Left lung (tissue), 14 donors: ENCODE measurements at places on chromosomes 5 and 9. TPM values are rescaled to one million over a fixed set of nuclear protein-coding genes. Genes with fewer than 3 reads are reported as not detected.

- DNase-seq: no peak
- no peak overlapping the region for H3K27ac ChIP-seq
- H3K4me1 ChIP-seq: peaks cover 5% of the 10 kb centered on the region
- H3K36me3 ChIP-seq: no peaks in the 10 kb centered on the region
- no peaks in the 10 kb centered on the region for H3K27me3 ChIP-seq
- H3K4me3 ChIP-seq: no peak overlapping the region
Measured at GRCh38 chr9:129398101-129398960, 220.3 kb upstream of the IER5L start.

DNA sequence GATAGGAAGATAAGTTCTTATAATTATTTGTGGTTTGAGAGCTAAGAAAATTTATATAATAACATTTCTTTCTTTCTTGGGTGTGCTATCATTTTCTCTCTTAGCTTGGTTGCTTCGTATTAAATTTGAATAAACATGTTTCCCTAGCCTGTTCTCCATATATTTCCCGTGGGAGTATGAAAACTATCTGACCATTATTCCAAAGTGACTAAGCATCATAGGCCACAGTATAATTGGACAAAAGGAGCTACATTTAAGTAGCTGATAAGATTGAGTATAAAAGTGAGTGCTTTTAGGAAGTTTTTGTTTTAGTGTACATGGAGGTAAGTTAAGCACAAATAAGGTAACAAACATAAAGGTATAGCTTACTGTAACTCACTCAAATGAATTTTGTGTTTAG, 8.4 kb upstream of the OSMR start:
- DNase-seq: no peak
- H3K27me3 ChIP-seq: no peaks in the 10 kb centered on the region
- H3K27ac ChIP-seq: no peak overlapping the region
- H3K36me3 ChIP-seq: peaks cover 4% of the 10 kb centered on the region
- no peaks in the 10 kb centered on the region for H3K4me1 ChIP-seq

GRCh38 chr9:118734696-118735095, 634.5 kb downstream of the BRINP1 start:
- no peak for DNase-seq
- no peak overlapping the region for H3K27ac ChIP-seq
- H3K27me3 ChIP-seq: no peaks in the 10 kb centered on the region
- H3K36me3 ChIP-seq: no peaks in the 10 kb centered on the region

DNA sequence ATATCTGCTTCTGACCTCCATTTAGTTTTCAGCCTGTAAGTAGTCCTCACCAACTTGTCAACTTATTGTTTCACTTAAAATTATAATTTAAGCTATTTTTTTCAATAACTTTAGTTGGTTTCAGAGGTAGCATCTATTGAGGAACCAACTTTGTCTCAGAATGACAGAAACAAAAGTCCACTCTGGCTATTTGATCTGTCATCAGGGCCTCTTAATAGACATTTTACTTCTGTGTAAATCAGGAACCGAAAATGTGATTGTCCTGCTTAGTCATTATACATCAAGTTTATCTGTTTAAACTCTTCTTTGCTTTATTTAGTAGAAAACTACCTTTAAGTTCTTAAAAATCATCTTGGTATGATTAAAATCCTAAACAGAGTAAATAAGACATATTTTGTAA, 820.8 kb upstream of the EDIL3 start:
- H3K36me3 ChIP-seq: no peaks in the 10 kb centered on the region
- H3K4me1 ChIP-seq: no peaks in the 10 kb centered on the region
- no peak overlapping the region for H3K27ac ChIP-seq
- no peak overlapping the region for H3K4me3 ChIP-seq

GRCh38 chr9:71795097-71795813, 26.9 kb upstream of the CEMIP2 start:
- DNase-seq: no peak
- H3K36me3 ChIP-seq: no peaks in the 10 kb centered on the region
- no peak overlapping the region for H3K4me3 ChIP-seq
- no peaks in the 10 kb centered on the region for H3K4me1 ChIP-seq

- no peaks in the 10 kb centered on the region for H3K27me3 ChIP-seq
- H3K36me3 ChIP-seq: no peaks in the 10 kb centered on the region
- DNase-seq: no peak
Measured at GRCh38 chr5:153756540-153756939, 266.1 kb downstream of the GRIA1 start.

- peak; percentile 47 for DNase-seq
- peaks cover 19% of the 10 kb centered on the region for H3K36me3 ChIP-seq
- no peaks in the 10 kb centered on the region for H3K27me3 ChIP-seq
- H3K4me3 ChIP-seq: no peak overlapping the region
Measured at GRCh38 chr5:173016598-173017046, 33.1 kb downstream of the ATP6V0E1 start.

DNA sequence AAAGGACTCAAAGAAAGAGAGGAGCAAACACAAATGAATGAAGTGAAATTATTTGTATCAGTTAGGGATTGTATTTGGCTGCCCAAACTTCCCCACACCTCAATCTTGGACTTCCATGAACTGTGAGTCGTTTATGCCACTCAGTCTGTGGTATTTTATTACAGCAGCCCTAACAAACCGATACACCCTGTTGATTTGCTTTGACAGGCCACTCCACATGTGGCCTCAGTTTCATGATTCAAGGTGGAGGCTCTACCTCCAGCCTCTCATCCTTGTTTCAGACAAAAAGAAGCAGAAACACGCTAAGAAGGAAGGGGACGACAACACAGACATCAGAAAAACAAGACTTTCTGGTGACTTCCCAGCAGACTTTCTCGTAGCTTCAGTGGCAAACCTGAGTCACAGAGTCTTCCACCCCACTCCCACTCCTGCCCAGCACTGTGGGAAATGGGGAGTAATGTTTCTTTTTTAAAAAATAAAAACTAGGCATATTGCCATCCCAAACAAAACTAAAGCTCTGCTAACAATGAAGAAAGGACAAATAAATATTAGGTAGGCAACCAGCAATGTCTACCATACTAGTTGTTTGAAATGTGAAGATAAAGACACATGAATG, 52.2 kb upstream of the ABCA1 start:
- no peaks in the 10 kb centered on the region for H3K27me3 ChIP-seq
- H3K4me1 ChIP-seq: no peaks in the 10 kb centered on the region
- H3K4me3 ChIP-seq: no peak overlapping the region
- no peaks in the 10 kb centered on the region for H3K36me3 ChIP-seq
- H3K27ac ChIP-seq: no peak overlapping the region
- DNase-seq: no peak

GRCh38 chr5:181109489-181110013, 21.4 kb downstream of the OR2V1 start:
- no peaks in the 10 kb centered on the region for H3K36me3 ChIP-seq
- H3K4me1 ChIP-seq: no peaks in the 10 kb centered on the region
- no peak for DNase-seq
- H3K27ac ChIP-seq: no peak overlapping the region
- H3K27me3 ChIP-seq: peaks cover 94% of the 10 kb centered on the region
- no peak overlapping the region for H3K4me3 ChIP-seq

DNA sequence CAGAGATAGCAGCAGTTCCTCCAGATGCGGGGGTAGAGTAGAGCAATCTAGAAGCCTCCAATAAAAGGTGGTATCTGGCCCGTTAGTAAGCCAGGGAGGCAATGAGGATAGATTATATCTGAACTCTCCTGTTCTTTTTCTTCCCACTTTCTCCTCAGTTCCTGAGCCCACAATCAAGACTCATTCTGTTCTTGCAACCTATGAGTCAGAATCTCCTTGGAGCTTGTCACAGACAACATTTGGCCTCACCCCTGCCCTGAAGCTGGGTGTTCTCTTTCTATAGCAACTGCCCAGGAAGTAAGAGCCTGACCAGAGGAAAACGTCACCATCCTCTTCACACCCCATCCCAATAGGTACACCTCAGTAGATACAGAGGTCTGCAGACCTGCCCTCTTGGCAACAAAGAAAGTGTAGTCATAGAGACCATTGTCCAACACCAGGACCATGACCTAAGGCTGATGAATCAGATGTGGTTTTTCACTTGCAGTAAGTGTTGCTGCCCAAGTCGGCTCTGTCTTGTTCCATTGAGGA, 76.3 kb upstream of the PCA3 start:
- H3K4me1 ChIP-seq: no peaks in the 10 kb centered on the region
- H3K36me3 ChIP-seq: no peaks in the 10 kb centered on the region
- H3K4me3 ChIP-seq: no peak overlapping the region
- peaks cover 18% of the 10 kb centered on the region for H3K27me3 ChIP-seq
- DNase-seq: no peak
- H3K27ac ChIP-seq: no peak overlapping the region

GRCh38 chr5:172005708-172006320, 624 bp downstream of the FBXW11 start:
- DNase-seq: no peak
- H3K27me3 ChIP-seq: no peaks in the 10 kb centered on the region
- H3K36me3 ChIP-seq: no peaks in the 10 kb centered on the region

DNA sequence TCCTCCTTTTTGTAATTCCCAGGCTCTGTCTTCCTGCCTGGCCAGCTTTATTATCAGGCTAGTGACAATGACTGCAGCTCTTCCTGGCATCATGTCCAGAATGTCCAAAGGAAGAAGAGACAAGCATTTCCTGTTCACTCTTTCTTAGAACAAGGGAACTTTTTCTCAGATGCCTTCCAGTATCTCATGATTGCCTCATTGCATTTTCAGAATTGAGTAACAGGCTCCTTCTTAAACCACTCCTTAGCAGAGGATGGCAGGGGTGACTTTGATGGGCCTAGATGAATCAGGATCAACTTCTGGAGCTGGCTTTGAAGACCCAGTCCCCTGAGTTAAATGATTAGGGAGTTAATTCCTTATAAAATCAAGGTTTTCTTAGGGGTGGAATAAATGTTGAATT, 92.9 kb upstream of the RASGRF2 start:
- H3K4me3 ChIP-seq: no peak overlapping the region
- H3K27ac ChIP-seq: no peak overlapping the region
- peaks cover 7% of the 10 kb centered on the region for H3K36me3 ChIP-seq
- DNase-seq: no peak
- no peaks in the 10 kb centered on the region for H3K4me1 ChIP-seq
- H3K27me3 ChIP-seq: no peaks in the 10 kb centered on the region

Gene ADCY2
- total RNA-seq: 0.34 TPM

Gene CARTPT
- total RNA-seq: not detected

Gene ISL1
- not detected for total RNA-seq

Gene FCN1
- total RNA-seq: 72.1 TPM

Gene SLC23A1
- total RNA-seq: 0.84 TPM
